Uterine smooth muscle cell (primary cell): ENCODE measurements at places on chromosomes 1 and 21. TPM values are rescaled to one million over a fixed set of nuclear protein-coding genes. Genes with fewer than 3 reads are reported as not detected.

Gene BMP8B
- total RNA-seq, result under 0.01 TPM in 2 replicates

Gene GREM2
- total RNA-seq, result 1.00 and 1.9 TPM in 2 replicates

Gene LCE1A
- not detected in 2 replicates for total RNA-seq

Gene GRHL3
- total RNA-seq, result not detected in 2 replicates

Gene TMEM125
- under 0.01 TPM in 1 of 2 replicates, not detected in the other for total RNA-seq

Gene IRF6
- total RNA-seq, result 0.44 and 0.62 TPM in 2 replicates

Gene KRTAP11-1
- not detected in 2 replicates for total RNA-seq

Gene S100A8
- not detected in 2 replicates for total RNA-seq

Gene ACKR1
- not detected in 2 replicates for total RNA-seq

Gene KRTAP22-2
- total RNA-seq, result not detected in 2 replicates

Gene PRAMEF13
- not detected in 2 replicates for total RNA-seq

Gene FTCD
- 1.1 TPM in 1 of 2 replicates, not detected in the other for total RNA-seq

Gene PDXK
- total RNA-seq, result 300 and 313 TPM in 2 replicates

Gene DSTYK
- 18.9 and 25.0 TPM in 2 replicates for total RNA-seq

Gene HPCAL4
- not detected in 2 replicates for total RNA-seq

Gene PDC
- total RNA-seq, result not detected in 2 replicates

Gene USP1
- total RNA-seq, result 31.5 and 55.3 TPM in 2 replicates

Gene KCNJ15
- total RNA-seq, result 0.75 and 1.2 TPM in 2 replicates

Gene TSSK3
- total RNA-seq, result 0.33 and 5.1 TPM in 2 replicates

Gene TNN
- total RNA-seq, result under 0.01 TPM in 1 of 2 replicates, not detected in the other

Gene C1orf185
- total RNA-seq, result not detected in 2 replicates

Gene ZFYVE9
- total RNA-seq, result 37.3 and 47.7 TPM in 2 replicates

Gene LAX1
- total RNA-seq, result under 0.01 TPM in 1 of 2 replicates, not detected in the other

Gene CA6
- total RNA-seq, result not detected in 2 replicates

Gene C1orf226
- 0.33 and 0.50 TPM in 2 replicates for total RNA-seq

Gene NEGR1
- 15.8 and 22.5 TPM in 2 replicates for total RNA-seq

Gene SLC9C2
- not detected in 2 replicates for total RNA-seq

Gene SELP
- total RNA-seq, result not detected in 2 replicates

Gene ANKRD65
- total RNA-seq, result 0.77 and 0.87 TPM in 2 replicates

Gene PAPPA2
- total RNA-seq, result 3.0 and 9.4 TPM in 2 replicates

Gene SERINC2
- 7.6 and 8.4 TPM in 2 replicates for total RNA-seq

Gene GNG12
- total RNA-seq, result 145 and 160 TPM in 2 replicates

Gene PGBD5
- total RNA-seq, result 0.11 and 0.12 TPM in 2 replicates

Gene KHDRBS1
- total RNA-seq, result 59.7 and 76.0 TPM in 2 replicates

Gene CXADR
- total RNA-seq, result 5.1 and 5.3 TPM in 2 replicates

Gene FCN3
- not detected in 2 replicates for total RNA-seq

Gene ODF2L
- total RNA-seq, result 27.2 and 31.0 TPM in 2 replicates

Gene DPT
- total RNA-seq, result not detected in 2 replicates

Gene FNBP1L
- total RNA-seq, result 11.8 and 15.1 TPM in 2 replicates
